Activated T-cell treated with anti-CD3 and anti-CD28 coated beads, Interleukin-2, amount 50 U/mL, for 1 hour (primary cell): ENCODE measurements at places on chromosomes 6 and 20.

- DNase-seq: no peak
Observed at GRCh38 chr20:54340206-54340605, 132.3 kb downstream of the PFDN4 start.

GRCh38 chr6:4983322-4983721 lies 20.5 kb downstream of the RPP40 start:
- DNase-seq: no peak

DNA sequence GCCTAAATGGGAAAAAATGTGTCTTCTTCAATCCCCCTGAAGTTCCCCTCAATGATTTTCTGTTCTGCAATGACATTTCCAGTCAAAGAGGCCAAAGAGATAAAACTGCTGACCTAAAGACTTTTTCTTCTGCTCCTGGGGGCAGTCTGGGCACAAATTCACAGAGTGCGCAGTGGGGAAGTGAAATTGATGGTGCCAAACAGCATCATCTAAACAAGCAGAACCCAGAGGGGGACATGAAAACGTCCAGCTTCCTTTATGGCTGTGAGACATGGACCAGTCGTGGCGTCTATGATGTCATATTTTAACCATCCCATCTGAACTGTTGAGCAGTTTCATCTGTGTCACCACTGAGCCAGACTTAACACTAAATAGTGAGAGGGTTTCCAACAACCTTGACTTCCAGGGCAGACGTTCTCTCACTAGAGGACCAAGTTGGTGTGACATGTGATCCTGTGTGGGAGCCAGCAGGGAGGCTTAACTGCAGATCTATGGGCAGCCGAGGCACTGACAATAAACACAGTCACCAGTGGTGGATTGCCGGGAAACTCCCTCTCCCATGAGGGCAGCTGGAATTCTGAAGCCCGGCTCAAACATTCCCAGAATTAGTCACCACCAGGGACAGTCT lies 12.4 kb downstream of the SCML4 start:
- no peak for DNase-seq

- no peak for DNase-seq
Observed at GRCh38 chr20:53282217-53282955, 310.2 kb downstream of the TSHZ2 start.

- no peak for DNase-seq
Observed at GRCh38 chr6:16270178-16270794, 31.9 kb downstream of the GMPR start.

- no peak for DNase-seq
Observed at GRCh38 chr20:61695741-61696140, 369.9 kb downstream of the TAF4 start.
